Hepatic stellate cell (primary cell): ENCODE measurements at places on chromosomes 16 and 17.

GRCh38 chr17:71790791-71791190 lies 330.0 kb upstream of the SOX9 start:
- peak; percentile 3 for DNase-seq

DNA sequence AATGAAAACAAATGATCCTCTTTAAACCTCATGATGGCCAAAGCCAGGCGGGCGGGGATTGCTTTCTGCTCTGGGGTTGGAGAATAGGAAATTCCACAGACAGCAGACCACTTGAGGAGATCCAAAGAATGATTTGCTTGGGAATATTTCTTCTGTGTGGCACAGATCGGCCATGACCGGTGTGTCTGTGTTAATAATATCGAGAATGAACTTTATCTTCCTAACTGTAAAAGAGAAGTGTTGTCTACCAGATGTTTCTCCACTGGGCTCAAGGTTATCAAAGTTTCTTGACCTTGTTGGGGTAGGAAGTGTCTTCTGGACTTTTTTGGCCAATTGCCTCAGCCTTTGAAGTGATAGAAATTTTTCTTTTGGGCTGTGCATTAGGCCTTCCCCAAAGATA lies 186.6 kb upstream of the ZFHX3 start:
- no peak for DNase-seq

- no peak for DNase-seq
Observed at GRCh38 chr16:66360624-66361324, 5.7 kb upstream of the CDH5 start.

DNA sequence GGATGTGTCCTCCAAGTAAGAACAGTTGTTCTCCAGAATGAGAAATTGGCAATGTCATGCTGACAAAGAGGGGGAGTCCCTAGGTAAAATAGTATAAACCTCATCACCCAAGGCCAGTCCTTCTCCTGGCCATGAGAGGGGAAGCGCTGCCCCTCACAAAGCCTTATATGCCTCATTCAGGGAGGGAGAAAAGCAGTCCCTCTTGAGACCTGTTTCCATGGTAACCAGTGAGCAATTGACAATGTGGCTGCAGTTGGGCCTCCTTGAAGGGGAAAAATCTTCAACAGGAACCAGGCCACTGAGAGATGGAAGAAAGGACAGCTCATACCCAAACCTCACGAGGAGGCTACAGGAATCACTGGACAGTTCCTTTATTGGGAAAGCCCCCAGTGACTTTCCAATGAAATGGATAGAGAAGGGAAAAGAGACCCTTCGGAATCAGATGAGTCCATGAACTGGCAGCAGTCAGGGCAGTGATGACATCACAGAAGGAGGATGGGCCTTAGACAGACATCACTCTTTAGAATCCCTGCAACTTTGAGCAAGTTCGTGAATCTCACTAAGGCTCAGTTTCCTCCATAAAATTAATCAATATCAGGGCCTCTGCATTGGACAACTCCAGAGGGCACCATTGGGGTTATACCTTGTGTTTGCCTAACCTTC lies 275.7 kb downstream of the TOX3 start:
- no peak for DNase-seq

GRCh38 chr16:1291576-1291974 lies 17.9 kb upstream of the UBE2I start:
- DNase-seq = no peak

- DNase-seq = no peak
Observed at GRCh38 chr16:2493605-2494004, 18.7 kb downstream of the TBC1D24 start.

- no peak for DNase-seq
Observed at GRCh38 chr17:74490716-74491115, 24.3 kb downstream of the CD300A start.

GRCh38 chr16:81497690-81498089 lies 53.1 kb downstream of the CMIP start:
- DNase-seq = no peak

- DNase-seq = no peak
Observed at GRCh38 chr16:9614389-9614788, 522.9 kb downstream of the HAPSTR1 start.

DNA sequence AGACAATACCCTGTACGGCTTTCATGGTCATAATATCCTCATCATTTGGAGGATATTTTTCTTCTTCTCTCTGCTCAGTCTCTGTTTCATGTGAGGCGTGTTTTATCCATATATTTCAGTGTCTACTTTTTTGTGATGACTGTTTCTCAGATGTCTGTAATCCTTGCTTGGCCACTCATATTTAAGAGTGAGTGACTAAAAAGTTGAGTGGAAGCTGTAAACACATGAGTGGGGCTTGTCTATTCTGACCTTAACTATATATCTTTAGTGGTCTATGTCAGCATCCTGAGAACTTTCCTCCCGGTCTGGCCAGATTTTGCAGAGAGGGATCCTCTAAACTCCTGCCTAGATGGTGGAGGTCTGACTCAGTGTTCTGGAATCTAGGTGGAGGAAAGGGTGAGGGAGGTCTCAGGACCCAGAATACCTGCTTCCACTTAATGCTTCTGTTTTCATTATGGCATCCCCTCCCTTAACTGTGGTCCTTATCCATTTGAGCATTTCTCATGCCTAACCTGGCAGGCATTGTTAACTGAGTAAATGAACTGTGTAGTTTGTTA lies 6.0 kb downstream of the DDX19B start:
- DNase-seq = no peak

DNA sequence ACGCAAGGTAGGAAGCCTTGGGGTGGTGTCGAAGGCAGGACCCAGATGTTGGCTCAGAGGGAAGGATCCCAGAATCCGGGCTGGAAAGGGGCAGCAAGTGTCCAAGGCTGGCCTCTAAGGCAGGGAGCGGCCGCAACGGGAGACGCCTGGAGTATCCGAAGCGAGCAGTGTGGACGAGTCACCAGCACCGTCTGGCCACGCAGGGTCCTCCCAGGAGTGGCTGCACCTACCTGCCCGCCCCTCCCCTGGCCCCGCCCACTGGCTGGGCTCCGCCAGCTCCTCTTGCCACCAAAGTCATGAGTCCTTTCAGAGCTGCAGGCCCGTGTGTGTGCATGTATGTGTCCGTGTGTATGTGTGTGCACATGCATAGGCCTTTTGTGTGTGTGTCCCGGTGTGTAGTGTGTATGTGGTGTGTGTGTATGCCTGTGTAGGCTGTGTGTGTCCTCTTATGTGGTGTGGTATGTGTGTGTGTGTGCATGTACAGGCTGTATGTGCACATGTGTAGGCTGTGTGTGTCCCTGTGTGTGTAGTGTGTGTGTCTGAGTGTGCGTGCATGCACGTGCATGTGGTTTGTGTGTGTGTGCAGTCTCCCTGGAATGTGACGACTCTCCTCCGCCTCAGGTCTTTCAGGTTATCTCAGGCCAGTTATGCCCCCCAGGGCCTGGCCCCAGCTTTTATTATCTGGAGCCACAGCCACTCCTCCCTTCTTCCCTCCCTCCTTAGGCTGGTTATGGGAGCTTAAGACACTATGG lies at the start of gene PRSS8:
Gene PRSS8 (minus strand): TSS at position 193 of the 752 bp plus-strand sequence. CDS start 229 bp downstream, outside the sequence.
- DNase-seq = no peak

DNA sequence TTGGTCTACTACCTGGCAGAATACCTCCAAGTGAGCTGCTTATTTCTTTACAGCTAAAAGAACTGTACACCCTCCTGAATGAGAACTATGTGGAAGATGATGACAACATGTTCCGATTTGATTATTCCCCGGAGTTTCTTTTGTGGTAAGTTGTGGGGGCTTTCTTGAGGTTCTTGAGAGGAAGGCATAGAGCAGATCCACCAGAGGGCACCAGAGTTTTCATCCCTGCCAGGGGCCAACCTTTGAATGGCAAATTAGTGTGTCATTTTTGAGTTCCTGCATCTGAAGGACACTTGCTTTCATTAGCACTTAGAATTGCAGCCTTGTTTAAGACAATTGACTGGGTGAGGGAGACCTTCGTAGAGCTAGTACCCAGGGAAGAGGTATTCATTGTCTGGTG lies 35.0 kb downstream of the NMT1 start:
- peak; percentile 51 for DNase-seq

GRCh38 chr16:49478107-49478506 lies 104.5 kb downstream of the C16orf78 start:
- no peak for DNase-seq

GRCh38 chr17:36127911-36128310 lies 24.3 kb downstream of the CCL4 start:
- no peak for DNase-seq

DNA sequence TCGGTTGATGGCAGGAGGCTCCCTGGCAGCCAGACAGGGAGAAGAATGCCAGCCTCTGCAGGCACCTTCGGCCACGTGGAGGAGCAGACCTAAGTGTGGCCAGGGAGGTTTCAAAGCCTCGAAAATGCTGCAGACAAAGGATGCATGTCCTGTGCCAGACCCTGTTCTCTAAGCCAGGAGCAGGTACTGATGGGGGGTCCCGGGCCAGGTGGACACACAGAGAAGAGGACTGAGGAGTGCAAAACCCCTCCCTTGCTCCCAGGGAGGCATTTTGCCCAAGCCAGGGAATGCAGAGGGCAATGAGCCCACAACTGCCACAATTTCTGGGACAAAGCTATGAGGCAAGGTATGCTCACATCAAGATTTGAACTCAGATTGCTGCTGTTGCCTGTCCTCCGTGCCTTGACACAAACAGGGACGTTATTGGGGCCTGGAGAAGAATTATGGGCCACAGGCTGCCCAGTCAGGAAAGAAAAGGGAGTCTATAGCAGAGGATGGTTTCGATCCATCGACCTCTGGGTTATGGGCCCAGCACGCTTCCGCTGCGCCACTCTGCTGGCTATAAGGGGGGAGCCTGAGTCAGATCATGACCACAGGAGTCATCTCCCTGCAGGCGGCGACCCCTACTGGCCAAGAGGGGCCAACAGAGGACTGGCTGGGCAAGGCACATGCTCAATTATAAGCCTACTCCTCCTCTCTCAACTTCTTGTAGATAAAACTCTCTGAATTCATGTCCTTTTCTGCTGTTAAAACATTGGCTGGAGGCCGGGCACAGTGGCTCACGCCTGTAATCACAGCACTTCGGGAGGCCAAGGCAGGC lies 25.1 kb upstream of the FOXK2 start:
- DNase-seq = peak; percentile 96

- no peak for DNase-seq
Observed at GRCh38 chr17:76155988-76156661, 15.1 kb upstream of the FOXJ1 start.

- no peak for DNase-seq
Observed at GRCh38 chr17:4769628-4770027, 2.1 kb upstream of the TM4SF5 start.

- no peak for DNase-seq
Observed at GRCh38 chr17:5035315-5035714, at the start of gene SLC52A1. SLC52A1 (minus strand) TSS chr17:5035426; CDS start chr17:5034606, 820 bp downstream.
